ENCODE measurements at places on chromosomes 11 and 22.

DNA sequence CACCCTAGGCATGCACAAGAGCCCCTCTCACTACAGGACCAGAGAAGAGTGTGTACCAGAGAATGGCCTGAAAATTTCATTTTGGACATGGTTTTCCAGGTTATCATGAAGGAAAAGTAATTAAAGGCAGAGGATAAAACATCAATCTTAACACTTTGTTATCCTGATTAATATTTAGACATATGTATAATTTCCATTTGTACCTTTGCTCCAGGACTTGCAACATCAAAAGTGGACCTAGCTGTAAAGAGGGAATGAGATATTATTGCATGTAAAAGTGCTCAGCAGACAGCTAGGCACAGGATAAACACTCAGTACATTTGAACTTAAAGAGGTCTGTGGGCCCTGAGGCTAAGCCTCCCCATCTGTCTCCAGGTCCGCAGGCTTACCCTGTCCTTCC lies 2.0 kb upstream of the SCN4B start:
- no peak for DNase-seq

DNA sequence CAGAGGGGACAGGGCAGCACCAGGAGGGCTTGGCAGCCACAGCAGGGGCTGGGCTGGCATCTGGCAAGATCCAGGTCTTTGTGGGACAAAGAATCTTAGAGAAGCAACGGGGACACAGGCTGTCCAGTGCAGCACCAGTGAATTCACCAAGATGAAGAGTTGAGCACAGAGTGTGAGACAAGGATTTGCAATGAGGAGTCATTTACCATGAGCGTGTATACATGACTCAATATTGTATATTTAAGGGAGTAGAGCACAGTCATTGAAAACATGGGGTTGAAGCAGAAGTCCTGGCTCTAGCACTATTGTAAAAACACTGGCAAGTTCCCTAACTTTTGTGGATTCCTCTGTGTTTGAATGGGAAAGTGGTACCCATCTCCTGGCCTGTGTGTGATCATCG lies 3.5 kb downstream of the APOL1 start:
- DNase-seq = no peak

DNA sequence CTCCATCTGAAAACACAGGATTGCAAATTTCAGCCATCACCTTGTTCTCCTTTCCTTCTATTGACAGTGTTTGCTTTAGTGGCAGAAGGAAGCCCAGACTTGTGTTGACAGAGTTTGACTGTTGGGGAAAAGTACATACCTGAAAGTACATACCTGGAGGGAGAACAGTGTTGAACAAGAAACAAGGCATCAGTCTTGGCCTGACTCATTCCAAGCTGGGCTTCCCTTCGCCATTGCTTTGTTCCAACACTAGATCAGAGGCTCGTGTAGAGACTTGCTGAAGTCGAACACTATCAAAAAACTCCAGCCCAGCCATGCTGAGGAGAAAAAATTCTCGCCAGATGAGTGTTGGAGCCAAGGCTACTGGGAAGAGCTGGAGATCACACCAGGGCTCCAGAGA lies 133.4 kb downstream of the BBOX1 start:
- DNase-seq = no peak

DNA sequence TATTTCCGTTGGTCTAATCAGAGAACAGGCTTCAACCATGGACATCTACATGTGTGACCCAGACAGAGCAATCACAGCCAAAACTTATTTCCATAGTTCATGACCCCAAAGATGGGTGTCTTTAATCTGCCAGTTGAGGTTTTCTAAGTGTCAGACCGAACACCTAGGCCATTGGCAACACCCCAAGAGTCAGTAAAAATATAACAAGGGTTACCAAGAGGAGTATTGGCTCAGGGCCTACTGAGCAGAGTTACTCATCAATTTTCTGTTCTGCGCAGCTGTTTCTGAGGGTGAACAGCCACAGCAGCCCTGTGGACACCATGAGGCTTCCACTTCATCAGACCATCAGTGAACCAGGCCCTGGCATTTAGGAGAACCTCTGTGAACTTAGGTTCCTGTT lies 18.8 kb downstream of the GUCD1 start:
- DNase-seq = no peak

DNA sequence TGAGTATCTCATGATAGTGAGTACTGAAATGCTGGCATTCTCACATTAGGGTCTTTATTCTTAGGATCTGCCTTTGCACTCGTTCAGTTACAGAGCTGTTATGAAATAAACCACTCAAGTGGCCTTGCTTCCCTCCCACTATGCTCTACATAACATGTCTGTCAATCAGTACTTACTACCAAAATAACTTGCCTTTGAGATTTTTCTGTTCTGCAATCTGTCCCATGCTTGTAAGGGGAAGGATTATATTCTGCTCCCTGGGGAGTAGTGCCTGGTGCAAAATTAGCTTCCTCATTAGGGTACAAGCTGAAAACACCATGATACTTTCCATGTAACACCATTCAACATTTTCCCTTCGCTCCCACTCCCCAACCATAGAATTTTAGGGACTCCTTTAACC lies 1.9 kb upstream of the GRAP2 start:
- no peak for DNase-seq

DNA sequence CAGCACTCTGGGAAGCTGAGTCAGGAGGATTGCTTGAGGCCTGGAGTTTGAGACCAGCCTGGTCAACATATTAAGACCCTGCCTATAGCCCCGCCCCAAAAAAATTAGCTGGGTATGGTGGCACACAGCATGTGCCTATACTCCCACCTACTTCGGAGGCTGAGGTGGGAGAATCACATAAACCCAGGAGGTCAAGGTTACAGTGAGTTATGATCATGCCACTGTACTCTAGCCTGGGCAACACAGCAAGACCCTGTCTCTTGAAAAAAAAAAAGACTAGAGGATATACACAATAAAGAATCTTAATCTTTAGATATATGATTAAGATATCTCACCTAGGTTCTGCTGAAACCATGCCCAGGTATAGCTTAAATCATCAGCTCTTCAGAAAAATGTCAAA lies 136.7 kb downstream of the APOL5 start:
- DNase-seq = no peak

GRCh38 chr11:33881651-33882503 lies 10.0 kb downstream of the LMO2 start:
- DNase-seq = no peak

DNA sequence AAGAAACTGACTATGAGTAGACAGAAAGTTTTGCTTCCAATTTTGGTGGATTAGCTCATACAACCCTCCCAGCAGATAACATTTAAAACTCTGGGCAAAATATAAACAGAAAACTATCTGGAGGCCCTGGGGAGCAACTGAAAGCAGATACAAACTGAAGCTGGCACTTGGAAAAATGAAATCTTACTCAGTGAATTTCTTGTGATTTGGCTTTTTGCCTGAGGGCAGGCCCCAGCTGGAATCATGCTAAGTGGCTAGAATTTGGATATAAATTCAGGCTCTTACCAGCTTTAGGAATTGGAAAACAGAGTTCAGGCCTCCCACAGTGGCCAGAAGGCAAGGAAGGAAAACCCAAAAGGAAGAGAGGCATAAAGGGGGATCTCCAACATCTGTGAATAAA lies 85.8 kb downstream of the EFCAB6 start:
- DNase-seq = no peak

GRCh38 chr11:69554849-69555248 lies 73.4 kb downstream of the LINC01488 start:
- DNase-seq = no peak

DNA sequence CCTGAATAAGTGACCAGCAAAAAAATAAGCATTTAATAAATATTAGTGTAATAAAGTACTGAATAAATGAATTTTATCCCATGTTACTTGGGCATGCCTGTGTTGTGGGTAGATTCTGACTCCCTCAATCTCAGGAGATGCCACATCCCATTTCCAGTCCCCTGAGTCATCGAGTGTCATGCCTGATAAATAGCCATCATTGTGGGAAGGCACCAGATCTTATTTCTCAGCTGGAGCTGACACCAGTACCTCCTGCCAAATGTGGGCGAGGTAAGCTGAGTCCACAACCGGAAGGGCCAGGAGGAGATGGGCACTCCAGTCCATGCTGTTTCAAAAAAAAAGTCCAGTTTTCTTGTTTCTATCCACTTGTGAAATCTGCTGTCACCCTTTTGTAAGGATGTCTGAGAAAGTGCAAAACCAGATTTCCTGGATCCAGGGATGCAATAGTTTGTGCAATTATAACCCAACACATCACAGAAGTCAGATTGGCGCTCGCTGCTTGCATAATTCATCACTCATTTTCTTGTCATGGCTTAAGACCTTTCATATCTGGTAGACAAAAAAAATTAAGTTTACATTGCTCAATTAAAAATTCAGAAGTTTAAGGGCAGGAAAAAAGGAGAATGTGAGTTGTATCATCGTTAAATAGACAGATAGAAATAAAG lies 311.6 kb downstream of the MIAT start:
- no peak for DNase-seq

- DNase-seq = no peak
Measured at GRCh38 chr22:44585559-44586350, 87.7 kb upstream of the RTL6 start.

DNA sequence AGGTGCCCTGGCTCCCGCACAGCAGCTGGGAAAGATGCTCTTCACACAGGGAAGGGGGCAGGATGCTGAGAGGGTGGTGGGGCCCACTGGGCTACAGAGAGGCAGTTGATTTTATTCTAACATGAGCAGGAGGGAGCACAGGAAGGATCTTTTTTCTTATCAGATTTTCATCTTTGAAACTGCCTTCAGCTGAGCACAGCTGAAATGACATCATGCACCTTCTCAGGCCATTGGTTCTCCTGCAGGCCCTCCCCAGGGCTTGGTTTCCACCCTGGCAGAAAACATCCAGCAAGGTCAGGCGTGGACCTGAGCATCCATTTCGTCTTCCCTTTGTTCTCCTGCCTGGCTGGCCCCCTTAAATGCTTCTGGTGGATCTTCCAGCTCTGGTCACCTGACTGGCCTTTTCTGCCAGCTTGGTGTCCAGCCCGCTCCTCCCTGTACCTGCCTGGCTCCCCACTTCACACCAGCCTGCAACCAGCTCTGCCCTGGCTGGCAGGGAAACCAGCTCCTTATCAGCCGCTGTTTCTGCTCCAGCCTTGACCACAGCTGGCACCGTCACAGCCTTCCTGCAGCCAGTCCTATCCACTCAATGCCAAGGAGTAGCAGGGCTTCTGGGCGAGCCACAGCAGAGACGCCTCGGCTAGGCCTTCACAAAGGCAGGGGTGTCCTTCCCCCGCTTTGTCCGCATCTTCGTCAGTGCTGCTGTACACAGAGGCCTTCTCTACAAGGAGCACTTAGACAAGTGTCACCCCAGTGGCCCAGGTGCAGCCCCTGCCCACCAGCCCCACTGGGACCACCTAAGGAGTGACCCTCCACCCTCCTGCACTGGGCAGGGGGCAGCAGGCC lies 36.5 kb downstream of the TOM1 start:
- no peak for DNase-seq

- no peak for DNase-seq
Measured at GRCh38 chr11:72643547-72643946, 30.7 kb downstream of the PDE2A start.

DNA sequence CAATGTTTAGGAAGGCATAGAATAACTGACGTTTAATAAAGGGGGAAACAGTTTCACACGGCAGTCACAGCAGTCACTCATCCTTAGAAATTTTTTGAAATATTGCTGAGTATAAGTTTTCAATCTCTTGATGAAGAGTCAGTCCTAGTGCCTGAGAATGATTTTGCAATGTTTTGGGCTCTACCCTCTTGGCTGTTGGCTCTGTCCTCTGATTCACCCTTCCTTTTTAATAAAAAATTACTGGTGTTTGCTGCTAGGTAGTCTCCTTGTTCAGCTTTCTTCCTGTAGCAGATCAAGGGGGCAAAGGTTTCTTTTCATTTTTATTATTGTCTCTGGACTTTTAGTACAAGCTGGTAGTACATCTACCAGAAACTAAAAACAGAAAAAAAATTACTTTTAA lies 194.3 kb upstream of the ANO3 start:
- no peak for DNase-seq

GRCh38 chr11:131533998-131534397 lies 163.6 kb downstream of the NTM start:
- DNase-seq = no peak

GRCh38 chr11:65992056-65992455 lies 9.9 kb downstream of the EIF1AD start:
- DNase-seq = no peak

DNA sequence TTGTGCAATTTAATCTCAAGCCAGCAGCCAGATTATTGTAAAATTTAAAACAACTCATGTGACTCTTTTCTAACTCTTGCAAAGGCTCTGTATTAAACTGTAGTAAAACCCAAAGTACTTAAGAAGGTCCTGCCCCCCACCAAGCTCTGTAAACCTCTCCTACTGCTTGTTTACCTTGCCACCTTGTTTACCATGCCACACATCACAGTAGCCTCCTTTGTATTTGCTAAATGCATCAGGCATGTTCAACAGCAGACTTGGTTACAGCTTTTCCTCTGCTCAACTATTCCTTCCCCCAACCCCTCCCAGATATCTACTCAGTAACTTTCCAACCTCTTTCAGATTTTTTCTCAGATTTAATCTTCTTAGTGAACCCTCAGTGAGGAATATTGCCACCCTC lies 861.6 kb downstream of the METTL15 start:
- DNase-seq = no peak

- DNase-seq = no peak
Measured at GRCh38 chr11:71182791-71183677, 69.3 kb downstream of the SHANK2 start.

- DNase-seq = no peak
Measured at GRCh38 chr22:41247703-41248102, 7.0 kb upstream of the CHADL start.

- DNase-seq = no peak
Measured at GRCh38 chr11:64801561-64802369, 1.2 kb downstream of the MAP4K2 start.

- DNase-seq = no peak
Measured at GRCh38 chr11:36605221-36606216, 7.5 kb upstream of the RAG2 start.

DNA sequence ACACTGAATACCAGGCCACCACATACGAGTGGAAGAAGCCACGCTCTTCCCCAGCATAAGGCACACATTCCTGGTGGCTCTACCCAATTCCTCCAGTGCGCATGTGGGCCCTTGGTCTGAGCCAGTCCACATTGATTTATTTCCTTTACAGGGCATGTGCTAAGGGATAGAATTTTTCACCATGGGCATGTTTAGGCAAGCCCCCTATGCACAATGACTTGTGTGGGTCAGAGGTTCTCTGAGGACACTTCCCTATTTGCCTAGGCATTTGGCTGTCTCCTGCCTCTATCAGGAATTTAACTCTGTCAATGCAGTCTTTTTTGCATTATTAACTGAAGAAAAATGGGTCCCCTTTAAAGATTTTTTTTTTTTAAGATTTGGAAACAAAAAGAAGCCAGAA lies 718.1 kb downstream of the NTM start:
- no peak for DNase-seq

DNA sequence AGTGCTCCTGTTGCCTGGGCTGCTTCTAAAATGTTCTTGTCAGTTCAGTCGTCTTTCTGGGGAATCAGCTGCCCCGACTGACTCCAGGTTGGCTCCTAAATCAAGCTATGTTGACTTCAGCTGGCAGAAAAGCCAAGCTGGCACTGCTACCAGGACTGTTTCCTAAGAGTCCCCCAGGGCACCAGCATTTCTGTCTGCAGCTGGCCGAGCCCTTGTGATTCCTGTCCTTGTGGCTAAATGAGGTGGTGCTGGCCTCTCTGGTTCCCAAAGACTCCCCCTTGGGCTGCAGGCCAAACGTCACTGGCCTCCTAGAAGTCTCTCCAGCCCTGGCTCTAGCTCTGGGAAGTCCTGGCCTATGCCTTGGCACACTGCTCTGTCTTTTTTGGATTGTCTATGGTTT lies 31.1 kb downstream of the GRAMD1B start:
- DNase-seq = no peak
